ENCODE measurements at places on chromosomes 5 and 9. TPM values are rescaled to one million over a fixed set of nuclear protein-coding genes. Genes with fewer than 3 reads are reported as not detected.

DNA sequence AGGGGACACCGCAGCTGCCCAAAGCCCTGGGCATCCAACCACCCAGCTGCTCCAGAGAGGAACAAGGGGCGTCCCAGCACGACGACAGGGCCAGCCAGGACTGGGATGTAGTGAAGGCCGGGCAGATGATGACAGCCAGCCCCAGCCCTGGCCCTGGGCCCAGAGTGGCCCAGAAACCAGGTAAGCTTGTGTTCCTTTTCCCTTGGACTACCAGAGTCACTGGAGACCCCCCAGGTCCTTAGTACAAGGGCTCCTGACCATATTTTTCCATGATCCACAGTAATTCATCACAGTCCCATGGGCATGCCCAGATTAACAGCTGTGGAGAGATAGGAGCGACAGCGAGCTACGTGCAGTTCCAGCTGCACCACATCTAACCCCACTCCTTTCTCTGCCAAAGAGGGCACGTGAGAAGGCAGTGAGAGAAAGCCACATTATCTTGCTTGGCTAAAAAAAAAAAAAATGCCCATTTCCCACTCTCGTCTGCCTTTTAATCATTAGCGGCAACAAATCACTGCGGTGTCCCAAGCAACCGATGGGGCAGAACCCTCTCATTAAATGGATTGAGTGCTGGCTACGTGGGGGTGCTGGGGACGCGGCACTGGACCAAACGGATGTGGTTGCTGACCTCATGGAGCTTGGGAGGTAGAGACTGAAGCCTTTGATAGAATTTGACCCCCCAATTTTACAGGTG is 21.7 kb upstream of the SYNPO start:
- no peak for DNase-seq

GRCh38 chr5:161535762-161536161 is 10.8 kb downstream of the GABRB2 start:
- DNase-seq: no peak

DNA sequence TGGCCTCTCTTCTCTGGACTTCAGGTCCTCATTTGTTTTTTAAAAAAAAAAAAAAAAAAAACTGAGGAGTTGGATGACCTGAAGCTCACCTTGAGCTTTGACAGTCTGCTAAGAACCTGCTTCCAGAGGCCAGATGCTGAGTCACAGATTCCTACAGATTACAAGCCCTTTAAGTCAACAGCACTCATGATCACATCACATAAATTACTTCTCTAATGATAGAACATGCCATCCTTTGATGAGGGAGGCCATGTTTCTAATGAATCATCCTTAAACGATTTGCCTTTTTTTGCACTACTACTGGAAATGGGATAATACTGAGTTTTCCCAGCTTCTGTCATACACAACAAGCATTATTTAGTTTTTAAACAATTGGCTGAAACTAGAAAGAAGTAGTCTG is 34.2 kb upstream of the MYOT start:
- no peak for DNase-seq

DNA sequence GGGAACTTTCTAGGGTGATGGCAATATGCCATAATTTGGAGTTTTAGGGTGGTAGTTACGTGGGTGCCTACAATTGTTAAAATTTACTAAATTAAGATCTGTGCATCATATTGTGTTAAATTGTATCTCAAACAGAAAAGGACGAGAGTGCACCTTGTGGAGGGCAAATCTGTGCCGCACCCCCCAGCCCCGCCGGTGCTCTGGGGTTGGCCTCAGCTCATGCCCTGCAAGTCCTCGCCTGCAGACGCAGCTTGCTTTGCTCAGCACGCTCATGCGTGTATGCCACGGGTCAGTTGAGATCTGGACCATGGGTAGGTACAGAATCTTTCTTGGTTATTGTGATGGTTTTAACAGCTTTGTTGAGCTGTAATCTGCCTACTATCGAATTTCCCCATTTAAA is 33.7 kb upstream of the FCN1 start:
- no peak for DNase-seq

Gene IFNB1
- not detected for total RNA-seq

Gene CDH9
- not detected for total RNA-seq

Gene FBN2
- 88.3 TPM for total RNA-seq
